ENCODE measurements at places on chromosomes 4 and X.

GRCh38 chr4:120812216-120812615, 110.3 kb downstream of the PRDM5 start:
- DNase-seq = no peak

- no peak for DNase-seq
Observed at GRCh38 chr4:55032788-55033187, 92.6 kb downstream of the KDR start.

GRCh38 chrX:55220119-55220794, at the start of gene PAGE5:
Gene PAGE5, plus strand, starts transcription at chrX:55220346. Its CDS starts 1,037 bp downstream, at chrX:55221383.
- no peak for DNase-seq

DNA sequence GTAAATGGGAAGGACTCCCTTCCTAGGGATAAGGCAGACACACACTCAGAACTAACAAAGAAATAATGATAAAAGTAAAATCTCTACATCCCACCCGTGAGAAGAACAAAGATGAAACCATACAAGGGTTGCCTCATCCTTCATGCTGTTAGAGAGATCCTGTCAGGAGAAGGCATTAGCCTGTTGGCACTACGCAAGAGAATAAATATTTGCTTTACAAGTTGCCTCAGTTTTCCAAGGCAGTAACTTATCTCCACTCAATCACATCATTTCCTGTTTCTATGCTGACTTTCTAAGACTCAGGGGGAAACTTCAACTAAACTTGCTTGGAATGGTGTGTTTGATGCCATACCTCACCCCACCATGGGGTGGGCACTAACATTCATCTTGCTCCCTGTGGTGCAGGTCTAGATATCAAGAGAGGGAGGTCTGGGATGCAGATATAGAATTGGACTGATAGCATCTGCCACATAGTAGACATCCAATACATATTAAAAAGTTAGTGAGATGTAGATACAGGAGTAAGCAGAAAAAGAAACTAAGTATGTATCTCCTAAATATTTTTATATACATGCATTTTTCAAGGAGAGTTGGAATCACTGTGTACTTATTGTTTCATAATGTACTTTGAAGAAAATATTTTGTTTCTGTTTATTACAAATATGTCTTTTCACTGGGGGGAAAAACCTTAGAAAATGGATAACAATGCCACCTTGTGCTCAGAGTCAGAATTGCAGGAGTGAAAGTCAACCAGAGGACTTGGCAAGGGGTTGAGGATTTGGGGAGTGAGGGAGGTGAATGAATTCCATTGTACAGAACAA, 57.2 kb upstream of the BEX4 start:
- no peak for DNase-seq

GRCh38 chr4:16794816-16795445, 103.5 kb downstream of the LDB2 start:
- peak; percentile 40 for DNase-seq

- no peak for DNase-seq
Observed at GRCh38 chrX:155995321-155995875, 2.1 kb upstream of the IL9R start.

- peak; percentile 2 for DNase-seq
Observed at GRCh38 chr4:139403462-139403861, 50.5 kb upstream of the RAB33B start.

GRCh38 chr4:78409612-78410202, 141.9 kb upstream of the ANXA3 start:
- no peak for DNase-seq

DNA sequence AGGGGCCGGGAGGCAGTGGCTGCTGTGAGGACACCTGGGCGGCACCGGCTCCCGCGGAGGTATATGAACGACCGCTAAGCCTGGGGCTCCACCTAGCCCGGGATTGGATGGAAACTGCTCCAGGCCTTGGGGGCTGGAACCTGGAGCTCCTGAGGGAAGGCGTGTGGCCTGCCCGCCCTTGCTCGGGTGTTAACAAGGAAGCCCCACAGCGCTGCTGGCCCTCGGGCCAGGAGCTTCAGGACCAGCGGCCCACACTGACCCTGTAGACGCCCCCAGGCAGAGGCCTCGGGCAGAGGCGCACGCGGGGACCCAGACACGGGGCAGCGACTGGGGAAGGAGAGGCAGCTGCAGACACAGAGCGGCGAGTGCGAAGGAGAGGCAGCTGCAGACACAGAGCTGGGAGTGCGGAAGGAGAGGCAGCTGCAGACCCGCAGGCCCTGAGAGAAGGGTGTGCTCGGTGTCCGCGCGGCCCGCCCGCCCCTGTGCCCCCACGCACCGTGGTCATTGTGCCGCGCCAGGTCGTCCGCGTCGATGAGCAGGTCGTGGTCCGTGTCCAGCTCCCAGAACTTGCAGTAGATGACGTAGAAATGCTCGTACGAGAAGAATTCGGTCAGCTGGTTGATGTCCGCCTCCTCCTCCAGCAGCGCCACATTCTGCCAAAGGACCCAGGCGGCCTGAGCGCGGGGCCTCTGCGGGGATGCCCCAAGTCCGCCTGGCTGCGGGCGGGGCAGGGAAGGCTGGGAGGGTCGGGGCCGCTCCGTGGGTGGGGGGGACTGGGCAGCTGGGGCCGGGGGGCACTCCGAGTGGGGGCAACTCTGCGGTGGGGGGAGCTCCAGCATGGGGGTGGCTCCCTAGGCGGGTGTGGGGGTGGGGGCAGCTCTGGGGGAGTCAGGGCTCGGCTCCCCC, 26.7 kb upstream of the GTPBP6 start:
- no peak for DNase-seq
